ENCODE measurements at places on chromosomes 6 and 20.

DNA sequence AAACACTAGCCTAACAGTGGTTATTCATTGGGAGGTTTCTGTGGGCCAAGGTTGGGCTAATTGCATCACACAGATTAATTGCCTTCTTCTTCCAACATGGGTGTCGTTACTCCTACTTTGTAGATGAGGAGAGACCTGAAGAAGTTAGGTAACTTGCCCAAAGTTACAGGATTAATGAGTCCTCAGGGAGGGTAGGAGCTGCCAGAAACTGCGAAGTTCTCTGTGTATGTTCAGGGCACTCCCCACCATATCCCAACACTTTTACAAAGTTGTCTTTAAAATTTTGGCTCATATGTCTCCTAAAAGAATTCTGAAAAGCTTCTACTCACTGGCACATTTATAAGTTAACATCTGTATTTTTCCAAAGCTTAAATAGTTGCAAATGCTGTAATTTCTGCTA is 323.5 kb upstream of the HSF2 start:
- DNase-seq, result no peak

GRCh38 chr20:41573955-41574354 is 44.2 kb downstream of the CHD6 start:
- no peak for DNase-seq

GRCh38 chr20:45044084-45044573 is 56.8 kb downstream of the KCNS1 start:
- DNase-seq, result peak; percentile 79

DNA sequence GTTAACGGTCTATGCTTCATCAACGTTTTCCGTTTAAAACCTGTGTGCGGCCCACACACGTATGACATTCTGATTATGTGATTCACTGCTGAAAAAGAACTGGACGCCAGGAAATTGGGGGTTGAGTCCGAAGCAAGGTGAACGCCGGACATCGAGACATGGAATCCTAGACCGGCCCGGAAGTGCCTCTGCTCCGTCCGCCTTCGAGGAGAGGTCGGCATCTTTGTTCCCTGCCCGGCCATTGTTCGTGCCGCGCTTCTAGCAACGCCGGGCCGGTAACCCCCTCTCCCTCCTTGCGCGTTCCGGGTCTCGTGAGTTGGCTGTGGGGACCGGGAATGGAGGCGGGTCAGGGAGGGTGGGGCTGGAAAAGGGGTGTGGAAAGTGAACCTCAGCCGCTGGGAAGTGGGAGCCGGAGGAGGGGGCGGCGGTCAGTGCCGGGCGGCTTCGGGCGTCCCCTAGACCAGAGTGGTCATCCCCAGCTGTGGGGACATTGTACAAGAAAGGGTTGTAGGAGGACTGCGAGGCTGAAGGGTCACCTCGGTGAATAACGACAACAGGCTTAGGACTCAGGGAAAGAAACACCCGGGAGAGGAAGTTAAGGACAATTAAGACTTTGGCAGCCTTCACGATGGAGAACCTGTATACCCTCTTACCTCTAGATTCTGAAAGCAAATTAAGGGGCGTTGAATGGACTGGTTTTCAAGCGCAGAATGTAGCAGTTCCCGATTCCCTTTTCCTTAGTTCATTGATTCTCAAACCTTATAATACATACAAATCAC is at the start of gene ZSCAN9:
ZSCAN9 (plus strand) TSS at position 220 of the 779 bp plus-strand sequence. CDS start 1,810 bp downstream, outside the sequence.
- peak; percentile 83 for DNase-seq

DNA sequence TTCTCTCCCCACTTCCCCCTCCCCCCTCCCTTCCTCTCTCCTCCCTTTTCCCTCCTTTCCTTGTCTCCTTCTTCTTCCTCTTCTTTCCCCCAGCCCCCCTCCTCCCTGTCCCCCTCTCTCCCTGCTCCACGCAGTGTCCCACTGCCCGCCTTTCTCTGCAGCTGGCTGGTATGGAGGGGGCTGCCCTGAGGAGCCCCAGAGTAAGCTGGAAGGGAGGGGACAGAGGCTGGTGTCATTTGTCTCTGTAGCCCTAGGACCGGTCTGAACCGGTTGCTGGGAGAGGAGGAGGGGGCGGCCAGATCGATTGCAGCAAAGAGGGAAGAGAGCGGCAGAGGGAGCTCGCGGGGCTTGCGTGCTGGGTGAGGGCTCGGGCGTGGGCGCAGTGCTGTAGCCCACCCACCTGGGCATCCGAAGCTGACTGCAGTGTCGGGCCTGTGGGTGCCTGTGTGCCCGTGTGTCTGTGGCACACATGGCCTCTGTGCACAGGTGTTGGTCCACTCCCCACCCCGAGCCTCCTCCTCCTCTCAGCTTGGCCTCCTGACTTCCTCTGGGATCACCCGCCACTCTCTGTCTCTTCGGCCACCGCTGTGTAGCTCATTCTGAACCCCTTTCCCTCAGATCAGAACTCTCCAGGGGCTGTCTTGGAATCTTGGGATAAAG is 50.6 kb downstream of the SRC start:
- no peak for DNase-seq

GRCh38 chr20:38790200-38791053 is 15.1 kb upstream of the PPP1R16B start:
- DNase-seq, result no peak

DNA sequence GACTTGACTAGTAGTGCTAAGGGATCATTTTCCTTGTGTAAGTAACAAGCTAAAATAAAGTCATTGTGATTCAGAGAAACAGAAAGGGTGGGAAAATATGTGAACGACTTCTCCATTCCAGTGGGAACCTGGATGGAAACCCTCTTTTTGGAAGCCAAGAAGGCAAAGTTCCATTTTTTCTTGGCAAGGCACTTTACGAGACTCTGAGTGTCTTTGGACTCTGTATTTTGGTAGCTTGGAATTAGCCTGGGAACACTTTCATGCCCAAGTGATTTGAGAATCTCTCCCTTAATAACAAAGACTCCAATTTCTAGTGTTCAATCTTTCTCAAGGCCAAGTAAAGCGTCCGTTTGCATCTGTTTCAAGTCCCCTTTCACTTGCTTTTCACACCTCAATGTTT is 100.5 kb upstream of the SASH1 start:
- peak; percentile 10 for DNase-seq

DNA sequence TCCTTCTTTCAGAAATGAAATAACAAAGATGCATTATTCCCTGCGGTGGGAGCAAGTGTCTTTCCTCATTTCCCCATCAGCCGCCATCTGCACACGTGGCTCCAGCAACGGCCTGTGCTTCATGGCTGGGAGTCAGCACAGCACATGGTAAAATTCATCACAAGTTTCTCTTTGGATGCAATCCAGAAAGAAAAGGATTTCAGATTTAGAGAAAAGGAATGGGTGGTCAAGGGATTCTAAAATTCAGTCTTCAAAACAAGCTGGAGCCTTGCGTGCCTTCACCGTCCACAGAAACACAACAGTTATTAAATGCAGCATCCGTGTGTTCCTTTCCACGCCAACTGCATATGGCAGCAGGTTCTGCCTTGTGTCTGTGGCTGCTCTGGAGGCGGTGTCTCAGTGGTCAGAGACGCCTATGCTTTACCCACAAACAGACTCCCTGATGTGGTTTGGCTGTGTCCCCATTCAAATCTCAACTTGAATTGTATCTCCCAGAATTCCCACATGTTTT is 107.6 kb downstream of the THBS2 start:
- peak; percentile 68 for DNase-seq

GRCh38 chr6:161117308-161117707 is 125.7 kb downstream of the MAP3K4 start:
- no peak for DNase-seq

- no peak for DNase-seq
These were observed 21.4 kb upstream of the AHCY start for GRCh38 chr20:34324541-34324940.

GRCh38 chr6:35391240-35391968 is 49.0 kb downstream of the PPARD start:
- peak; percentile 88 for DNase-seq

DNA sequence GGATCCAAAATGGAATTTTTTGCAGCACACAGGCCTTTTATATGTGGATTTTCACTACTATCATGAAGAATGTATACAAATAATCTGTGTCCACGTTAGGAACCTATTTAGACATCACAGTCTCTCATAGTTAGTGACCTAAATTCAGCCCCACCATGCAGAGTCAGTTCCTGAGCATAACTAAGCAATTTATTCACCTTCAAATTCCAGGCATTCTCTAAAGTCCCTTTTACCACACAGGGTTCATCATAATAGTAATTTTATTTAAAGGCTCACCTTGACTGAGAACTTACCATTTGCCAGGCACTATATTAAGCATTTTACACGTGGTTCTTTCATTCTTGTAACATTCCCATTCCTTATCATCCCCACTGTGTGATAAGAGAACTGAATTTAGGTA is 353.8 kb downstream of the ARHGAP18 start:
- no peak for DNase-seq

- peak; percentile 52 for DNase-seq
These were observed 132.4 kb downstream of the BMP7 start for GRCh38 chr20:57133926-57134650.

- no peak for DNase-seq
These were observed 43.3 kb downstream of the SULF2 start for GRCh38 chr20:47741669-47742608.

DNA sequence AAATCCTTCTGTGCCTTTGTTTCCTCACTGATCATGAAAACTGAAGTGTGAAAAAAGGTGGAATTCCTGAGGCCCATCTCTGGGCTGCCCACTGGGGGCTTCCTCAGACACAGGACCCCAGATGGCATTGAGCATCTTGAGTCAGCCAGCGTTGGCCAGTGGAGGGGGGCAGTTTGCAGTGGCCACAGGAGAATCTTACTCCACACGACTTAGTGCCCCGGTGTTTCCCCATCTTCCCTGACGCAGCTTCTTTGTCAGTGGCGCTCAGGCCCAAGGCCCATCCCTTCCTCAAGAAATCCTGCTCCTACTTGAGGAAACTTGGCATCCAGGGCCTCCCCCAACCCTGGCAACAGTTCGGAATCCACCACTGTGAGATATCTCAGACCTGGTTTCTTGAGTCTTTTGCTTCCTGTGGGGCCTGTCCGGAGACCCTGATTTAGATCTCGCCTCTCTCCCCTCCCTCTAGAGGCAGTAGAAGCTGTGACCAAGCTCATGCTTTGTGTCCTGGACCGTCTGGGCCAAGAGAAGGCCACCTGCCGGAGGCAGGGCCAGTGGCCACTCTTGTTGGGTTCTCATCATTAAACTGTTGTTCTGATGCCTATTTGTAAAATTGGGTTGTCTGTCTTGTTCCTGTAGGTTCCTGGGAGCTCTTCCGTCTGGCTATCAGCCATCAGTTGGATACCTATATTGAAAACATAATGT is 20.2 kb upstream of the DLGAP4 start:
- no peak for DNase-seq
